ENCODE measurements at places on chromosomes 12 and 14. TPM values are rescaled to one million over a fixed set of nuclear protein-coding genes. Genes with fewer than 3 reads are reported as not detected.

GRCh38 chr12:2391740-2392331 is 339.0 kb downstream of the CACNA1C start:
- no peaks in the 10 kb centered on the region for H3K27me3 ChIP-seq
- no peak overlapping the region for H3K27ac ChIP-seq
- DNase-seq = no peak
- peaks cover 16% of the 10 kb centered on the region for H3K4me1 ChIP-seq
- no peaks in the 10 kb centered on the region for H3K36me3 ChIP-seq

Gene DNAJC22
- 14.4 TPM for total RNA-seq

DNA sequence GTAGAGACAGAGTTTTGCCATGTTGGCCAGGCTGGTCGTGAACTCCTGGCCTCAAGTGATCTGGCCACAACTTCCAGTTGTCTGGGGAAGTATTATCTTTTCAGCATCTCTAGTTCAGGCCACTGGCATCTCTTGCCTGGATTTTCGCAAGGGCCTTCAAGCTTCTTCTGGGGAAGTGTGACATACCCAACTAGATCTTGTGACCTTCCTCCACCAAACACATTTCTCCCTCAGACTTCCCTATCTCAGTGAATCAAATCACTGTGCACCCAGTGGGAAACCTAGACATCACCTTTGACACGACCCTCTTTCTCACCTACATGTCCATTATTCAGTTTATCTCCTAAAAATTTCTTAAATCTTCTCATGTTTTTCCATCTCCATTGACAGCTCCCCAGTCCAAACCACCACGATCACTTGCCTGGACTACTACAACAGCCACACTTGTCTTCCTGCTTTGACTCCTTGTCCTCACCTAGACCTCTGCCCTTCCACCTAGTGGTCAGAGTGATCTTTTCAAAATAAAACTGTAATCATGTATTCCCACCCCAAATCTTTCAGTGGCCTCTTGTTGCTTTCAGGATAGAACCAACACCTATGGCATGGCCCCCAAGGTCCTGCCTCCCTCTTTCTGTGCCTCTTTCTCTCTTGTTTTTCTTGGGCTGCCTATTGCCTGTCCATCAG is 3.3 kb downstream of the EEF1AKMT3 start:
- DNase-seq = no peak
- peaks cover 17% of the 10 kb centered on the region for H3K4me1 ChIP-seq
- no peaks in the 10 kb centered on the region for H3K27me3 ChIP-seq
- H3K27ac ChIP-seq = no peak overlapping the region
- H3K4me3 ChIP-seq = no peak overlapping the region

DNA sequence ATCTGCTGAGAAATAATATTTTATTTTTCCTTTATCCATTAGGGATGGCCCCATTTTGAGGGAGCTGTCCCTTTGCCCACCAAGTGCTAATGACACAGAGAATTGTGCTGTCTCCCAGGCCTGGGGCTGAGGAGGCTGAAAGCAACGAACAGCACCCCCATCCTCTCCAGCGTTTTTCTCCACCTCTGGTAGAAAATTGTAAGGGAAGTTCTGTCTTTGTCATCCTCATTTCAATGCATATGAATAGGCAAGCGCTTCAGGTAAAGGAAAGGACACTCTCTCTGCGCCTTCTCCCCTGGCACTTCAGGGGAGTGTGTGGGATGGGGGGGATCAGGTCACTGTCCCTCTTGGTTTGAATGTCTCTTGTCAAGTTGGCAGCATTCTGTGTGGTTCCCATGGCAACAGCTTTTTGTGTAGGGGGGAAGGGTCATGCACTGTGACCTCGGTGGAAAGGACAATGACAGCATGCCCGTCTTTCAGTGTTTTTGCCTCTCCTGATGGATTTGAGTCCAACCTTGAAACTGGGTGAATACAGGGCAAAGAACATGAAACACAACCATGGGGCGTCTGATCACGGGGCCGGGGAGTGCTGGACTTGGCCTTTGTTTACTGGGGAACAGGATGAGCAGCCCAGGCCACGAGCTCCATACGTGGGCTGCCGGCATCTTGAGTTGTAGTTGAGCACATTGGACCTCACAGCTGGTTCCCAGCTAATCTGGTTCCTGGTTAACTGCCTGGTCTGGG is 230.2 kb downstream of the VRK1 start:
- peaks cover 2% of the 10 kb centered on the region for H3K4me1 ChIP-seq
- H3K27ac ChIP-seq = no peak overlapping the region
- no peak overlapping the region for H3K4me3 ChIP-seq
- H3K27me3 ChIP-seq = peaks cover 74% of the 10 kb centered on the region

DNA sequence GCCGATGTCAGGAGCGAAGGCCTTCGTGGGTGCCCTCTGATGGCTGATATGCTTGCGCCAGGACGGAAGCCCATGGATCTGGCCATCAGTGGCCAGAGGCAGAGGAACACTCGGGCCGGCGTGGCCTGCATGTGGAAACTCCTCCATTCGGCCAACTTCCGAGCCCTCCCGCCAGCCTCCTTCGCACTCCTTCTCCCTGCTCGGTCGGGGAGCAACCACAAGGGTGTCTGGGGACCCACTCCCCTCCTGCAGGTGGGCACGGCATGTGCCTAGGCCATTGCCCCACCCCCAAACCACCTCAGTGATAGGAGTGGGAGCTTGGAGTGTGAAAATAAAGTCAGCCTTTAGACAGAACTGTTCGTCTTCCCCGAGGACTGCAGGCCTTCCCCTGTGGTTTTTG is 231.3 kb downstream of the BCL11B start:
- no peak overlapping the region for H3K4me3 ChIP-seq
- no peak overlapping the region for H3K27ac ChIP-seq
- no peak for DNase-seq
- no peaks in the 10 kb centered on the region for H3K27me3 ChIP-seq
- H3K4me1 ChIP-seq = peaks cover 9% of the 10 kb centered on the region

DNA sequence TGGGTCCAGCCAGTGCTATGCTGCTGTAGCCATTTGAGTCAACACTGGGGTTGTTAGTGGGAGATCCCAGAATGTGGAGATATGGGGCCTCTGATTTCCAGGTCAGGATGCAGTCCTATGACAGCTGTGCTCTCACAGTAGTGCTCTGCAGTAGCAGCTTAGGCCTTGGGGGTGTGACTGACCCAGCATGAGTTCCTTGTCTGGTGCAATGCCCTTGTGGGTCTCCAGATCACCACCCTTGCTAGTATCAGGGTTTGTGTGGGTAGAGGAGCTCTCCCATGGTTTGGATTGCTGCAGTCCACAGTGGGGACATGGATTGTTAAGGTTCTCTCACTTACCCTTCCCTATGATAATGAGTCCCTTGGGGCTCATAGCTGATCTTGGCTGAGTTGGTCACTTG is 113.7 kb downstream of the RAD51B start:
- H3K27me3 ChIP-seq = no peaks in the 10 kb centered on the region
- peaks cover 24% of the 10 kb centered on the region for H3K4me1 ChIP-seq
- DNase-seq = no peak
- no peak overlapping the region for H3K4me3 ChIP-seq
- H3K27ac ChIP-seq = peak overlapping the region; percentile 58

Gene ITGA7
- total RNA-seq = 32.5 TPM

DNA sequence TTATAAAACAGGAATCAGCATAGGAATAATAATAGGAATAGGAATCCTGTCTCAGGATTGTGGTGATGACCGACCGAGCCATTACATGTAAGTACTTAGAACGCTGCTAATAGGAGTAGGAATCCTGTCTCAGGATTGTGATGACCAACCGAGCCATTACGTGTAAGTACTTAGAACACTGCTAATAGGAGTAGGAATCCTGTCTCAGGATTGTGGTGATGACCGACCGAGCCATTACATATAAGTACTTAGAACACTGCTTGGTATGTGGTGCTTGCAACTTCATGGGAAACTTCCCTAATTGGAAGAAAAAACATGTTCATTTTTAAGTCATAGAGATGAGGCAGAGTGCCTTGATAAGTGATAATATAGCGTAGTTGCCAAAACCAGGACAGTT is 30.0 kb downstream of the ELK3 start:
- H3K4me3 ChIP-seq = no peak overlapping the region
- H3K4me1 ChIP-seq = peaks cover 46% of the 10 kb centered on the region
- no peaks in the 10 kb centered on the region for H3K27me3 ChIP-seq
- peak overlapping the region; percentile 7 for H3K27ac ChIP-seq
- DNase-seq = no peak

DNA sequence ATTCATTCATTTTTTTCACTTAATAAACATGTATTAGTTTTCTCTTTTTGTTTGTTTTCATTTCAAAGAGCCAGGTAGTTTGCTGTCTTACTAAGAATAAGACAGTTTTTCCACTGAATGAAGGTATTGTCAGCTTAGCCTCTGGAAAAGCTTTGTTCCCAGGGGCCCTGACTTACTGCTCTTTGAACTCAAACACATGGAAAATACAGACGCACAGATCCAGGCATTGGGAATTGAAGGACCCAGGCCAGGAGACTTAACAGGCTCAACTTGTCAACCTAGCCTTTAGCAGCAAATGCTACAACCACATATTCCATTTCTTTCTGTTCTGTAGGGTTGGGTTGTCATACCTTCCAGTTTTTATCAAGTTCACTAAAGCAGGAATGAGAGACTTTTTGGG is 38.5 kb upstream of the SLCO1C1 start:
- H3K27ac ChIP-seq = no peak overlapping the region
- H3K27me3 ChIP-seq = no peaks in the 10 kb centered on the region
- no peak overlapping the region for H3K4me3 ChIP-seq
- peaks cover 22% of the 10 kb centered on the region for H3K36me3 ChIP-seq
- no peaks in the 10 kb centered on the region for H3K4me1 ChIP-seq
- no peak for DNase-seq
